ENCODE measurements at places on chromosomes 6 and 20.

GRCh38 chr20:51703400-51704287 lies 64.5 kb downstream of the ATP9A start:
- DNase-seq, result no peak

DNA sequence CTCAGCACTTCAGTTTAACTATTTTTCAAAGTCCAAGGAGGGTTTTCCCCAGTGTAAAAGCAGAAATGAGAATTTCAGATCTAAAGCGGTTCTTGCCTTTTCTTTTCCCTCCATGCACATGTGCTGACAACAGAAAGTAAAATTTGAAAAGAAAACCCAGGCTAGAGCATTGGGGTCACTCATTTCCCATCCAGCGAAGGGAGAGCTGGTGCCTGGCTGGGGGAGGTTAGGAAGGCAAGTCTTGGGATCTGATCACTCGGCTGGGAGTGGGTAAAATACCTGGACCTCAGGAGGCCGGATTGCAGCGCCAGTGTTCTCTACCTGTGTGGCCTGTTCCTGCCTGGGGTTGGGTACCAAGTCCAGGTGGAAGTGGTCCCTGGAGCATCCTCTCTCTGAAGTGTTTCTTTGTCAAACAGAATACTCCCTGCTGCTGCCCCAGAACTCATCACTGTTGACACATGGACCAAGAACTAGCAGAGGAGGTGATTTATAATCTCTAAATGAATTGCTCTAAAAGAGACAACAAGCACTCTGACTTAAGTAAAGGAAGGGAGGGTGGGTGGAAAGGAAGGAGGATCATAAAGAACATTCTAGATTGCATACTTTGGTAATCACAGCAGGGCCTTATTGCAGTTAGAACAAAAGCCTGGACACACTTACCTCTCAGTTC lies 136.0 kb downstream of the MTHFD1L start:
- DNase-seq, result no peak

DNA sequence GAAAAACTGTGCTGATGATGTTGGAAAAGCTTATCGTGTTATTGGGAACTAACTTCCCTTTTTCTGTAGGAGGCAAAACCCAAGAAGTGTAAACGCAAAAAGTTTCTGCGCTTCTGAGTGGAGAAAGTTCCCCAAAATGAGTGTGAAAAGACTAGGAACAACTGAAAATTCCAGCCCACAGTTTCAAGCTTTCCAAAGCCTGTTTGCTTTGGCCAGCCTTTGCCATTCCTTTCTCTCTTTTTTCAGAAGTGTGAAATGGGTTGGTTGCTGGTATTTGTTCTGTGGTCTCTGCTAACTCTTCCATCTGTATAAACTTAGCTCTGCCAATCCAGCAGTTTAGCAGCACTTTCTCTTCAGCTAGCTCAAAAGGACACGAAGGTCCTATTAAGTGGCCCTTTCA lies 491.3 kb downstream of the MAFB start:
- DNase-seq, result no peak

DNA sequence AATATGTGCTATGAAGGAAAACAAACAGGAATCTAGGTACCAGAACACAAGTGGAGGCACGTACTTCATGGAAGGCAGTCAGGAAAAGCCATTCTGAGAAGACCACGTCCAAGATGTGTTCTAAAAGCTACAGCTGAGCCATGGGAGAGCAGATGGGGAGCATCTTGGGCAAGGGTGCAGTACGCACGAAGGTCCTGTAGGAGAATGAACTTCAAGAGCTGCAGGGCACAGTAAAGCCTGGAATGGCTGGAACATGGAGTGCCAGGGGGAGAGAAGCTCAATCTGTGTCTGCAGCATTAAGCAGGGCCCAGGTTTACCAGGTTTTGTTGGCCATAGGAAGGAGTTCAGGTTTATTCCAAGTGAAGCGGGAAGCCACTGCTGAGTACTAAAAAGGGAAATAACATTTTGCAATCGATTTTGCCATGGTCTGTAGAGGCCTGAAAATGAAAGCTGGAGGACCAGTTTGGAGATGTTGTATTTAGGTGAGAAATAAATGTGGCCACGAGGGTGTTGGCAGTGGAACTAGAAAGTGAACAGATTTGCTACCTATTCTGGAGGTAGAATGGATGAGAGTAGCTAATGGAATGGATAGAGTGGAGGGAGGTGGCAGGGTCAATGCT lies 29.9 kb downstream of the ADTRP start:
- no peak for DNase-seq

GRCh38 chr20:50172347-50173013 lies 18.1 kb upstream of the CEBPB start:
- DNase-seq, result no peak

DNA sequence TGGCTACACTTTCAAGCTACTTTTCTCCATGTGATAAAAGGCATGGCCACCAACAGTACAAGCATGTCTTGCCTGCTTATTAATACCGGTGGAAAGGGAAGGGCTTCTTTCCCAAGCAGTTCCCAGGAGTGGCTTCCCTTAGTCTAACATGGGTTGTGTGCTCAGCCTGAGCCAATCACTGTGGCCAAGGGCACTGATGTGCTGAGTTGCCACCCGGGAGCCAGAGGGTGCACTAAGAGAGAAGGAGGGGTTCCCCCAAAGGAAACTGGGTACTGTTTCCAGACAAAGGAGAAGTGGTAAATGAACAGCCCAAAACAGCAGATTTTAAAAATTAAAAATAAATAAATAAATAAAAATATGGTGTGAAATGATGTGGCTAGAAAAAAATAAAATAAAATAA lies 68.5 kb downstream of the BANF2 start:
- DNase-seq, result no peak

Data from stimulated activated CD4-positive, alpha-beta T cell treated with anti-CD3 and anti-CD28 coated beads, Interleukin-12 subunit alpha, Interleukin-12 subunit beta, amount 100 ng/mL, for 24 hours (primary cell).